ENCODE measurements at places on chromosomes 12 and 14.

DNA sequence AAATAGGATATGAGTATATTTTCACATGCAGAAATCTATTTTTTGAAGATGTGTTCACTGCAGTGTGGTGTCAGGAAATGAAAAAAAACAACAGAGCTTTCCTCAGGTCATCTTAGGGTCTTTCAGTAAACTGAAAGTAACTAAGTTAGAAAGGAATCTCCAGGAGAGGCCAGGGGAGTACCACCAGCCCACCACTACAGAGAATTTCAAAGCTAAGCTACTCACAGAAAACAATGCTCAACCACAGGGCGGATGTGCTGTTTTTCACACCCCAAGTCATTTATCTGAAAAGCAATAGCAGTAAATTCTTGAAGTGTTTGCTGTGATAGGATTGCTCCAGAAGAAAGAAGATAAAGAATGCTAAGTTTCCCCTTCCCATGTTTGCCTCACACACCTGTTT lies 79.0 kb downstream of the IFNG start:
- no peak for DNase-seq

DNA sequence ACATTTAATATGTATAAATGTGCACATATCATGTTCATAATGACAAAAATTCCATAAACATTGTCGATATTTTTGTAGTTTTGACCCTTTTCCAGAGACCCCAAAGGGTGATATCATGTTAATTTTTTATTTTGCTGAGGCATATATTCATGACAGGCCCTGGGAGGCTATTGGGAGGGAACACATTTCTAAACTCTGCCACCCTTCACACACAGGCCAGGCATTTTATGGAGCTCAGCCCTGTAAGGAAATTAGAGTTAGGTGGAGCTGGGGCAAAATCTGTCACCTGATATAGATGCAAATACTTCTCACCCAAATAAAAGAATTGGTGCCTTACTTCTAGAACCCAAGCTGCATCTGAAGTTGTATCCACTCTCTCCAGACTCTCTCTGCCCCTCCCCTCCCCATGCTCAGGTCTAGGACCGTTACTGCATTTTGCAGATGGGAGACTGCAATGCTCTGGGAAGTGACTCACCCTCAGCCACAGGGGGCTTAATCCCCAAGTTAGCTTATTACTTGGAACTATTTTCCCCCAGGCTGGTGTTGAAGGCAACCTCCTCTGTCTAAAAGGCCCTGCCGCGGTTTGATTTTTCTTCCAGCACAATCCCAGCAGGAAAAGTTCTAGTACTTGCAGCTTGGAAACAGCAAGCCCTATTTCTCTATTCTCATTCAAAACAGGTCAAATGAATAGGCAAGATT lies 238.9 kb downstream of the EMP1 start:
- DNase-seq, result no peak

- DNase-seq, result no peak
Measured at GRCh38 chr14:89011355-89012281, 187.2 kb downstream of the TTC8 start.

DNA sequence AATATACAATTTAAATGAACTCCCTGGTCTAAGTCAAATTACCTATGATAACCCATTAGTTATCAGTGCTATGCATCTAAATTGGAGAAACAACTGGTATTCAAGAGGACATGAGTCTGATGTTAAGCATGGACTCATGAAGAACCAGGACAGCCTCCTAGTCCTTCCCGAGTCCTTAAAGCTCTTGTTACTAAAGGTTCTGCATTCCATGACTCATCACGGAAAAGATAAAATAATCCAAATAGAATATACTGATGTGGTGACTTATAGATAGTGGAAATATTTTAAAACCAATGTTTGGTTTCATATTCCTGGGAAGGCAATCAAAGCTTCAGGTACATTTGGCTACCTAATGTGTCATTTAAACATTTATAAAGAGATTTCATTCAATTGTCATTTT lies 117.2 kb upstream of the PMCH start:
- no peak for DNase-seq

- no peak for DNase-seq
Measured at GRCh38 chr12:127640181-127640886, 626.6 kb upstream of the TMEM132C start.

- DNase-seq, result no peak
Measured at GRCh38 chr12:61452076-61452475, 808.1 kb upstream of the USP15 start.

- no peak for DNase-seq
Measured at GRCh38 chr12:115035535-115036107, 351.6 kb upstream of the TBX3 start.

DNA sequence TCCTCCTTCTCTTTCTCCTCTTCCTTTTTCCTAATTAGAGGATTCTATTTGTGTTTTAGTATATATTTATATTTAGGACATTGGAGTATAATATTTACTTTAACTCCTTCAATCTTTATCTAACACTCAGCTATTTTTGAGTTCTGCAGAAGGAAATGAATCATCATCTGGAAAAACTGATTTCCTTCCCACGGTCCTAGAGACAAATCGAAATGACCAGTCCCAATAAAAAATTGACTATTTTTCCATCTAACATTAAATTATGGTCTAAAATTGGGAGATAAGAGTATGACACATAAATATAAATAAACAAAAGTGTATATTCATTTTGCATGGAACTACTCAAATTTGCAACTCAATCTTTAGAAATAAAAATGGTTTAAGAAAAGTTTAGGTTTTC lies 167.4 kb downstream of the TMTC3 start:
- DNase-seq, result no peak

GRCh38 chr12:3199551-3200031 lies 122.4 kb downstream of the TSPAN9 start:
- DNase-seq, result no peak

- DNase-seq, result no peak
Measured at GRCh38 chr12:54240971-54241588, 38.8 kb downstream of the CBX5 start.

- DNase-seq, result no peak
Measured at GRCh38 chr12:130770413-130771028, 54.4 kb upstream of the RIMBP2 start.
